Skin of body (tissue), 3 donors: ENCODE measurements at places on chromosomes 5 and 9. TPM values are rescaled to one million over a fixed set of nuclear protein-coding genes. Genes with fewer than 3 reads are reported as not detected.

- no peak for DNase-seq
Observed at GRCh38 chr5:6359555-6360322, 18.6 kb downstream of the MED10 start.

- DNase-seq = no peak
Observed at GRCh38 chr5:148607406-148607805, 46.9 kb downstream of the HTR4 start.

GRCh38 chr9:76038431-76038830 lies 148.0 kb downstream of the PCSK5 start:
- no peak for DNase-seq

DNA sequence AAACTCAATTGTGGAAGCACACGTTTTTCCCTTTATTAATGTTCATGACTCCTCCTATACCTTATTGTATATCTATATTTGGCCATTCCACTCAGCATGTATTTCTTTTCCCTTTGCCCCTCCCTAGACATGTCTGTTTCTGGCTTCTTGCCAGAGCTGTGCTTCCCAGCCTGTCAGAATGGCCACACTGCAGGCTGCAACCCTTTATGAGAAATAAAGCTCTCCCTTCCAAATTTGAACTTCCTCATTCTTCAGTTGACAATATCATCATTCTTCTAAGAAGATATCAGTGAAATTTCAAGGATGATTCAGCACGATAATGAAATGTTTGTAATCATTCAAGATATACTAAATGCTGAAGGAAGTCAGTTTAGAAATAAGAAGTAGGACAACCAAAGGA lies 107.6 kb upstream of the PRSS3 start:
- no peak for DNase-seq

DNA sequence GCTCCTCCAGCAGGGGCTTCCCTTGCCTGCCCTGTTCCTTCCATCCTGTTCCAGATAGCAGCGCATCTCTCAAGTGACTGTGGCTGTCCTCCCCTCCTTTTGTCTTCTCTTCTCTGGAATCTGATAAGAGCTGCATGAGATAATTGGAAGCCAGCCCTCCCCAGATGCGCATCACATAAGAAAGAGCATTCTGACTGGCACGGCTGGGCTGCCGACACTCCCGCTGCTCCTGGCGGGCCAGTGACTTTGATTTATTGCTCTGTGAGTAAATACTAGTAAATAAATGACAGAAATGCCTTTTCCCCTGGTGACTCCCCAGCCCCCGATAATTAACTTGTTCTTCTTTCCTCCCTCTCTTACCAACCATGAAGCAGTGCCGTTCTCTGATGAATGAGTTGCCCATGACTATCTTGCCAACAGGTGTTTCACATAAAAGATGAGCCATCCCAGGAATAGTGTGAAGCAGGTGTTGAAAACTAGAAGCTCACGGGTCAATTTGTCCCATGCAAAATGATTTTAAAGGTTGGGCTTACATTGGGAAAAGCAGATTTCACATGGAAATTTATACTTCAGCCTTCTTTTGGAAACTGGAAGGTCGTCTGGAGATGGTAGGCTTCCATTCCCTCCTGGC lies 212.3 kb downstream of the ERCC6L2 start:
- no peak for DNase-seq

DNA sequence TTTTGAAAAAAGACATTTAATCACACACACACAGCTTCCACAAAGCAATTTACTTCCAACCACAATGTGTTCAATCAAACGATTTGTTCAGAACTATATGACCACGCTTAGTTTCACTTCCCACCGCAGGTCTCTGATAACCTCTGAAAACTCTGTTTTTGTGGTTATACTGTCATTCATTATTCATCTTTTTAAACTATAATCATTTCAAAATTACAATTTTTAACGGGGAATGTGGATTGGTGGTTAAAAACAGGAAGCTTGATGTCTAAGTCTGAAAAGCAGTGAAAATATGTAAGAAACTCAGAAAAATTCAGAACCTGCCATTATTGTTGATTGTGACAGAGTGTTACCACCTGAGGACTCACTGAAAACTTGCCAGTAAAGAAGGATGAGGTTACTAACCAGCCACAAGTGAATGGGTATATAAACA lies 12.7 kb upstream of the TMEM174 start:
- DNase-seq = no peak

DNA sequence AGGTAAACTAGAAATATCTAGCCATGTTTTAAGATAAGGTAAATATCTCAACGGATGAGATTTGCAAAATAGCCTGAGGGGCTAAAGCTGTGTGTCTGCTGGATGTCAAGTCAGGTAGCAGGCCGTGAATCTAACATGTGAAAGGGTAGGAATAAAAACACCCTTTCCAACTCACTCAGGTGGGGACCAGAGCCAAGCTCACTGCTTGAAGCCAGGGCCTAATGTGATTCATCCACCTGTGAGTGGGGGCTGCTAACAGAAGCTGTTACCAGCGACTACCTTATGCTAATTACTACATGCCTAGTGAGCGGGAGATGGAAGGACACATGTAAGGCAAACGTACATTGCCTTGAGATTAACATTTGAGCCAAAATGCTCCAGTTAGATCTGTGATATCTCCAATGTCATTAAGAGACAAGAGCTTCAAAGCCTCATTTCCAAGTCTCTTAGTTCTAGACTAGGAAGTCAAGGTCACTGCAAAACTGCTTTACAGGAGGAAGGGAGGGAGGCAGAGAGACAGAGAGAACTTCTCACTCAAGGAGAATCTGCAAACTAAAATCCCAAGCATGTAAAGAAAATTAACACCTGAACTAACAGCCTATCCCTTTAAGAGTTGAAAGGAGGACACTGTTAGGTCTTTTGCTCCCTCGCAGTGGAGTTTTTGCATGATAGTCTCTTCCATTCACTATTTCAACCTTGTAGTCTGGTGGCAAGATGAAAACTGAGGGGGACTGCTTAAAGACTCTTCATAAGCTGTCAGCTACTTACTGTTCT lies 141.6 kb upstream of the RPS23 start:
- DNase-seq = no peak

- no peak for DNase-seq
Observed at GRCh38 chr5:159212657-159213462, 3.5 kb upstream of the RNF145 start.

LYRM7 gene
- 11.6 TPM for total RNA-seq

SOHLH1 gene
- not detected for total RNA-seq

HSPB3 gene
- total RNA-seq = 15.3 TPM

PCDHB3 gene
- 2.7 TPM for total RNA-seq

PCDHA1 gene
- total RNA-seq = not detected
